Suppressor macrophage treated with lipopolysaccharide for 1 hour (primary cell): ENCODE measurements at places on chromosomes 4 and X.

DNA sequence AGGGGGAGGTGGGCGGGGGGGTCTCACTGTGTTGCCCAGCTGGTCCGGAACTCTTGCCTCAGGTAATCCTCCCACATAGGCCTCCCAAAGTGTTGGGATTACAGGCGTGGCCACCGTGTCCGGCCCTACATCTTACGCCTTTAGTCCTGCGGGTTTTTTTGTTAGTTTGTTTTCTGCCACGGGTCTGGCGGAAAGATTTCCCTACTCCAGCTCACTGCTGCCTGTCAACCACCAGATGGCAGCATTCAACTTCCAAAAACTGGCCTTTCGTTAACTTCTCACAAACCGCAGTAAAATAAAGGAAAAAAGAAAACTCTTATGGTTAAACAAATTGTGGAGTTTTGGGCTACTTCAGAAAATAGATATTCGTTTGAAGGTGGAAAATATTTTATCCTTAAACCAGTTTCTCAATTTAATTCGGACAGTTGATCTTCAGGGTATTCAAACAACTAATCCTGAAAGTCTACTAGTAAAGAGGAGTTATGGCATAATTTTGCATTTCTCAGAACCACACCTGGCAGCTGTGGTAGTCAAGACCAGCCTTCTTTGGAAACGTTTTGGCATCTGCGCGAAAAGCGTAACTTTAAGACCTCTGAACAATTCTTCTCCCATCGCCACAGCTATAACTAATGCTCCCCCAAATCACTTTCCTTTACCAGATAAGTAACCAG, 41.1 kb downstream of the LUZP4 start:
- DNase-seq = peak; percentile 56

DNA sequence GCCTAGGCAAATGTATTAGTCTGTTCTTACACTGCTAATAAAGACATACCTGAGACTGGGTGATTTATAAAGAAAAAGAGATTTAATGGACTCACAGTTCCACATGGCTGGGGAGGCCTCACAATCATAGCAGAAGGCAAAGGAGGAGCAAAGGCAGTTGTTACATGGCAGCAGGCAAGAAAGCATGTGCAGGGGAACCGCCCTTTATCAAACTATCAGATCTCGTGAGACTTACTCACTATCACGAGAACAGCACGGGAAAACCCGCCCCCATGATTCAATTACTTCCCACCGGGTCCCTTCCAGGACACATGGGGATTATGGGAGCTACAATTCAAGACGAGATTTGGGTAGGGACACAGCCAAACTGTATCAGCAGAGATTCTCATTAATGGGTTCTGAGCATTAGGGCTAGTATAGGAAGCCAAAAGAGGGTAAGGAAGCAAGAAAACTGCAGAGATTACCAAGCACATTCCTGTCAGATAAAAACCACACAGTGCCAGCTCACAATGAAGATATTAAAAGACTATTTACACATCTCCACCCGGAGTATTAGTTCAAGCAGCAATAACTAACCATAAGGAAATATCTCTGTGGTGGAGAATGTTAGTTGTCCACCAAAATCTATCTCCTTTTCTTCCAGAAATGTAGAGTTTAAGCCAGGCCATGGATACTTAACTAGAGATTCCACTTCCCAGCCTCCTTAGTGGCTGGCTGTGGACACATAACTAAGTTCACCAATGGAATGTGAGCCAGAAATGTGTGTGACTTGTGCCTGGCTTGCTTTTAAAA, 61.2 kb upstream of the HOPX start:
- no peak for DNase-seq

GRCh38 chr4:110589297-110589696, 33.6 kb downstream of the PITX2 start:
- DNase-seq = no peak

- DNase-seq = no peak
Observed at GRCh38 chr4:186190581-186191199, 677 bp upstream of the CYP4V2 start.

DNA sequence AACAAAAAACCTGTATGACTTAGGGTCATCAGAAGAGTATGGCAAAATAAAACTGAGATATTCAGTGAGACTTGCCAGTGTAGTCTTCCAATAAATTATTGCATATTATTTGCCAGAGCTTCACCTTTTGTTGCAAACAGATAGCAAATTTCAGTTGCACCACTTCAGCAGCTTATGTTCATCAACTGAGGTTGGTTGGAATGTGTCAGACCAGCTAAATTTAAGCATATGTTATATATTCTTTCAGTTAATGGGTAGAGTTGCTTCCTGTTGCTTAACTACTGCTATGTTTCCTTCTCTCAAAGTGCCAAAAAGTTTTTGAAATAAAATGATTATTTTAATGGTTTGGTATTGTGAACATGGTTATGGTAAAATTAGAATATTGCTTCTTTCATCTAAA, 61.5 kb downstream of the GALNT7 start:
- DNase-seq = peak; percentile 16

GRCh38 chr4:88865466-88865865, 167.8 kb upstream of the NAP1L5 start:
- DNase-seq = no peak

DNA sequence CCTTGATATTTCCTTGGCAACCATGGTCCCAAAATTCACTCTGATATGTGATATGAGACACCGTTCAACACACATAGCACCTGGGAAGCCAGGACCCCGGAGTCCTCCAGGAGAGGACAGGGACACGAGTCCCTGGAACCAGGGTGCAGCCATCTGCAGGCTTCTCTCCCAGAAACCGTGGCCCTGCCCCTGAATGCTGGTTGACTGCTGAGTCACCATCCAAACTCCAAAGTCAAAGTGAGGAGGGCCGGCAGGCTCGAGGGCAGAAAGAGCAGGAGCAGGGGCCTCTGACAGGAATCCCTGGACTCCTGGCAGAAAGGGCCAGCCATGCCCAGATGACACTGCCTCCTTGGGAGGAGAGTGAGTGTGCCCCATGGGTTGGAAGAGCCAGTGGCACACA, 6.9 kb upstream of the PNMA6A start:
- DNase-seq = no peak

GRCh38 chr4:30802622-30803323, 82.6 kb downstream of the PCDH7 start:
- DNase-seq = no peak

DNA sequence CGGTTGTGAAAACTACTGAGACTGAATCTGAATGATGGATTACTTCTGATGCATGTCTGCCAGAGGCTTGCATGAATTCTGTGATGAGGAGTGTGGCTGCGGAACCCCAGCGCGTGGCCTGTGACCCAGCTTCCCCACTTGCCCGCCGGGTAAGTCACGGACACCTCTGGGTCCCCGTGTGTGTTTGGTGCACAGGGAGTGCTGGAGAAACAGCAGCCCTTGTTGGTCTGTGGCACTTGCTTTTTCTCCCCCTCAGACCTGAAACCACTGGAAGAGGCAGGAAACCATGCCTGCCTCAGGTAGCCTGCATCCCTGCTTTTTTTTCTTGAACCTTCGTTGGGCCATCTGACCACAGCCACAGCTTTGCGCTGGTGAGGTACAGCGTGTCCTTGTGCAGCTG, 51.9 kb upstream of the TADA2B start:
- no peak for DNase-seq
